WTC11 (cell line): ENCODE measurements at places on chromosomes 3 and 15.
A peak's percentile ranks its signal among the peaks of the same experiment; 100 is the strongest.

DNA sequence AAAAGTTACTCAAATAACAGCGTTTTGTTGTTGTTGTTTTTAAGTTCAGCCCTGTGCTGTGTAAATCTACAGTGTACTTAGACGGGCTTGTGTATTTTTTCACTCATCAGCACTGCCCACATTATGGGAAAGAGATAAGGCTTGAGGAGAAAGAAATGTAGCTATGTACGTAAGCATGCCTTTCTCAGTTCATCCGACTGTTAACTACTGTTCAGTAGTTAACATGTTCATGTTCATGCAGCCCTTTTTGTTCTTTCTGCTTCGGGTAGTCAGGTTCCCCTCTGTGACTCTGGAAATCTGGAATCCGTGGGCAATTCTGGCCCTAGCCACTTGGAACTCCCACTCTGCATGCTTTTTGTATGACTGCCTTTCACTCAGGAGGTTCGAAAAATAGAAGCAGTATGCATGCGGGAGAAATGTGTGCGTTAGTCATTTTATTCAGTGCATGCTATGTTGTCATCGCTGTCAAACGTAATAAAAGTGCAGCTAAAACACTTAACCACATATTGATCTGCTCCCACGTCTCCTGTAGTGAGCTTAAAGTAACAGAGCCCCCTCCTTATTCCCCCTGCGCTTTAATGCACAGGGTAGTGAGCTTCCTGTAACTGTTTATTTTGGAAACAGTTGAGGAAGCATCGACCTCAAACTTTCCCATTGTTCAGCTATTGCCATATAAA lies 283.1 kb upstream of the NR2F2 start:
- no peak overlapping the region for H3K4me3 ChIP-seq
- no peak overlapping the region for H3K27ac ChIP-seq
- no peaks in the 10 kb centered on the region for H3K36me3 ChIP-seq
- DNase-seq = no peak

- no peak for DNase-seq
- no peak overlapping the region for H3K27ac ChIP-seq
- no peaks in the 10 kb centered on the region for H3K27me3 ChIP-seq
- H3K4me1 ChIP-seq = peaks cover 11% of the 10 kb centered on the region
These were observed 135.2 kb downstream of the RYR3 start for GRCh38 chr15:33445984-33446383.

DNA sequence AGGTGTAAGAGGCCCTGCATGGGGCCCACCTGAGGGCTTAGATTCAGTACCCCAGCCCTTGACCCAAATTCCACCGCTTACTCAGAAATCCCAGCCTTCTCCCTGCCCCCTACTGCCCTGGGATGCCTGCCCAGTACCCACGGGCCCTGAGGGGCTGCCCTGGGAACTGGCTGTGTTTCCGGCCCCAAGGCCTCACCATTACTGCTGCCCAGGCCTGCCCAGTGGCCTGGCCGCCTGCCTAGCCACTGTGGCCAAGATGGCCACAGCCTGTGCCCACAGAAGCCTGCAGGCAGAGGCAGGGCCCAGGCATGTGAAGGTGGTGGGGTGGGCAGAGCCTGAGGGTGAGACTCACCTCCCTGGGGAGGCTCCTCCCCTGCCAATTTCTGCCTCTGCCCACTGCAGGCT lies 6.1 kb upstream of the PRKCD start:
- no peak overlapping the region for H3K27ac ChIP-seq
- DNase-seq = no peak
- H3K36me3 ChIP-seq = no peaks in the 10 kb centered on the region
- H3K4me1 ChIP-seq = peaks cover 22% of the 10 kb centered on the region

DNA sequence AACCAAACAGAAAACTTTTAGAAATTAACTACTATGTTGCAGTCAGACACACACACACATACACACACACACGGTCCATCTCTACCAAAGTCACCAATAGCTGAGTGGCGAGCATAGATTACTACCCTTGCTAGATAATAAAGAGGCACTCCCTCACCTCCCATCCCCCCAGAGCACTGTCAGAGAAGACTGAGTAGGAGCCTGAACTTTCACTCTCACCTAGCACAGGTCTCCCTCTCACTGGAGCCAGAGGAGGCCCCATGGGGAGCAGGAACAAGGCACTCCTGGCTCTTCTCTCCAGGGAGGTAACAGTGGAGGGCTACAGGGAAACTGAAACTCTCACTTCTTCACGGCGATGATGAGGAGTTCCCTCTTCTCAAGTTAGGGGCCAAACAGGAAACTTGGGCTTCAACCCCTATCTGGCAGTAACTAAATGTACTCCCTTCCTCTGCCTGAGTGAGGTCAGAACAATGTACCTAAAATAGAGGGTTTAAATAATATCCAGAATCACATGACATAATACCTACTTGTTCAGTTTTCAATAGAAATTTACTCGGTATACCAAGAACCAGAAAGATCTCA lies 975.3 kb upstream of the GBE1 start:
- H3K4me1 ChIP-seq = peaks cover 19% of the 10 kb centered on the region
- DNase-seq = no peak
- 0 out of 2 replicates have a peak overlapping the region, but pooled peaks have one; percentile 31 for H3K27ac ChIP-seq
- no peaks in the 10 kb centered on the region for H3K27me3 ChIP-seq

GRCh38 chr15:80780416-80781221 lies 1.4 kb downstream of the CEMIP start:
- no peaks in the 10 kb centered on the region for H3K36me3 ChIP-seq
- H3K27me3 ChIP-seq = peaks cover 58% of the 10 kb centered on the region
- H3K4me3 ChIP-seq = peak overlapping the region; percentile 76
- no peak overlapping the region for H3K27ac ChIP-seq
- H3K4me1 ChIP-seq = peaks cover 11% of the 10 kb centered on the region

- no peak overlapping the region for H3K4me3 ChIP-seq
- H3K4me1 ChIP-seq = peaks cover 37% of the 10 kb centered on the region
- no peaks in the 10 kb centered on the region for H3K27me3 ChIP-seq
- no peaks in the 10 kb centered on the region for H3K36me3 ChIP-seq
- H3K27ac ChIP-seq = peak overlapping the region; percentile 19; the same call in 1 of the 2 replicates
- no peak for DNase-seq
These were observed 39.3 kb upstream of the PTPRG start for GRCh38 chr3:61522060-61522459.

DNA sequence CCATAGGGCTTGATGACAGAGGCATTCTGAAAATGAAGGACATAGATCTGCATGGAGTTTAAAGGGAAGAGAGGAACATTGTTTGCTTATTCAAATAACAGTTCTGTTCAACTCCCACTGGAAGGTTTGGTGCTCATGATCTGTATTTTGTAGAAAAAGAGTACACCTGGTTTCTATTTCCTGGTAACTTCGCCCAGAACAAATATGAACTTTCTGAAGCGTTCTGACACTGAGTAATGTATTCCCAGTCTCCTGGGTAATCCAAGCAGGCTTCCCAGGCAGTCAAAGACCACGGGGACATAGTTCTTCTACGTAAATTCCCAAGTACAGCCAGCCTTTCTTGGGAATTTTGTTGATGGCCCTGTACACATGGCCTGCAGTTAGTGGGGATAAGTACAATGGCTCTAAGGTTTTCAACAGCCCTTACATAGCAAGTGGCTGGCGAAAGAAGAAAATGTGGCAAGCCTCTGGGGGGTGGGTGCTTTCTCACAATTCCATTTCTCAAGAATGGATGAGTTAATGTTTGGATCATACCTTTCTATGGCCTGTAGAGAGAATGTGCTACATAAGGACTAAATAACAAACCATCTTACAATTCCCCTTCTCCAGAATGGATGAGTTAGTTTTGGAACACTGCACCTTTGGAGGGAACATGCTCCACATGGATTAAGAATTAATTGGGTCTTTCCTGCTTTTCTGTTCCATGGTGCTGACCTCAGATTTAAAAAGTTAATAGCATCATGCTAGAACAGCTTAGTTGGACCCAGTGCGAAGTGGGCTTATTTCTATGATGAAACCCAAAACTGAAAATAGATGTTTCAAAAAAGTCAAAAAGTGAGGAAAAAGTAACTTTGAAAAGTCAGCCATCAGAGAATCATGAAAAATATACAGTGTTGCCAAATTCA lies 52.7 kb downstream of the COL6A6 start:
- H3K27me3 ChIP-seq = no peaks in the 10 kb centered on the region
- no peak overlapping the region for H3K27ac ChIP-seq
- DNase-seq = no peak
- H3K4me3 ChIP-seq = no peak overlapping the region
- H3K36me3 ChIP-seq = peaks cover 3% of the 10 kb centered on the region; the same call in 1 of the 2 replicates
- H3K4me1 ChIP-seq = no peaks in the 10 kb centered on the region

DNA sequence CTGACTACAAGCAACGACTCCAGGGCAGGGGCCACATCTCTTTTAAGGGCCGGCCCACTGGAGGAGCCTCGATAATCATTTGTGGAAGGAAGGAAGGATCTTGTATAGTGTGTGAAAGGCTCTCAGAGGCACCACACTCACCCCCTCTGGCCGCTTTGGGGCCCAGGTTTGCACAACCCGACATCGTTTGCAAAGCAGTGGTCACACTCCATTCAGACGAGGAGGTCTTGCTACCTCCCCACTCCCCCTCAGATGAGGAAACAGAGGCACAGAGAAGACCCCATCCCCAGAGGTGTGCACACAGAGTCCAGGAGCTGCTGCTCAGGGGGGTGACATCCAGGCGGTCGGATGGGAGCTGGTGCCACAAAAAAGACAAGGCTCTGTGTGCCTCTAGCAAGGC lies 29.6 kb downstream of the IQSEC1 start:
- H3K36me3 ChIP-seq = no peaks in the 10 kb centered on the region
- DNase-seq = no peak
- H3K4me1 ChIP-seq = peaks cover 13% of the 10 kb centered on the region

DNA sequence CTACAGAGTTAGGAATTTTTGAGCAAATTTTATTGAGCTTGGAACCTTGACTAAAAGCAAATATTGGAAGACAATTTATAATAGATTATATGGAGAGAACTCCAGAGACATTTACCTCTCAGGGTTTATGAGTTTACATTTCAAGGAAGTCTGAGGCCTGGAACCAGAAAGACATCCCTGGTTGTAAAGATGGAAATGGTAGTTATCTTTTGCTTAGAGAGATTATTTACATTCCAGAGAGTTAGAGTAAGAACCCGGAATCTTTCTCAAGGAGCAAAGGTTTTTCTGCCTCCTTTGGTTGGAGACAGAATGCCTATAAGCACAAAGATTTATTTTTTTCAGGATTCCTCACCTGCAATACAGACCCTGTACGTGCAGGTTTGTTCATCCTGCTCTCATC lies 458.1 kb downstream of the TBL1XR1 start:
- DNase-seq = no peak
- H3K4me3 ChIP-seq = no peak overlapping the region
- peaks cover 6% of the 10 kb centered on the region for H3K4me1 ChIP-seq
- H3K27me3 ChIP-seq = no peaks in the 10 kb centered on the region
- no peaks in the 10 kb centered on the region for H3K36me3 ChIP-seq
- H3K27ac ChIP-seq = no peak overlapping the region

GRCh38 chr15:27485265-27485664 lies 514.3 kb downstream of the GABRG3 start:
- peaks cover 35% of the 10 kb centered on the region for H3K4me1 ChIP-seq
- H3K27ac ChIP-seq = no peak overlapping the region
- H3K4me3 ChIP-seq = no peak overlapping the region

DNA sequence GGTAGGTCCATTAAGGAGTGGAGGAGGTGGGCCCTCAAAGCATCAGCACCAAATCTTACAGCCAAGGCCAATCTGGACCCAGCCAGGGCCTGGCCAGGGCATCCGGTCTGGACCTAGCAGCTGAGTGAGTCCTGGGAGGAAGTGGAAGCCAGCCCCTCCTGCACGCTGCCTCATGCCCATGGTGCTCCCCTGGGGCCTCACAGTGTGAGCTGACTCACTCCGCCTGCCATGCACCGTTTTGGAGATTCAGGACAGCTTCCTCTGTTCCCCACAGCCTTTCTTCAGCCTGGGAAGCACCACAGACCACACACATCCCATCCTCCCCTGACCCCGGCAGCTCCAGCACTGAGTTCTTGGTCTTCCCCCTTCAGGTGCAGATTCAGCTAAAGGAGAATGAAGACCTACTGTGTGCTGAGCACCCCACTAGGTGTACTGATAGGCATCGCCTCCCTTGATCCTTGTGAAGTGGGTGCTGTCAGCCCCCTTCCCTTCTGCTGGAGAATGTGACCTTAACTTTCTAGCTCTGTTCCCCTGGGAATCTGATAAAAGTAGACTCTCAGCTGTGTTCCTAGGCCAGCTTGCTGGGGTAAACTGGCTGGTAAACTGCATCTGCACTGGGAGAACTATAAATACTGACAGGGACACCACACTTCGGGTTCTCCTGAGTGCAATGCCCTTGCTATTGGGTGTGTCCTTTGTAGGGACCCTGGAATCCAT lies 36.8 kb upstream of the SEC13 start:
- H3K4me1 ChIP-seq = no peaks in the 10 kb centered on the region
- H3K4me3 ChIP-seq = no peak overlapping the region
- no peak for DNase-seq
- no peak overlapping the region for H3K27ac ChIP-seq

- H3K4me1 ChIP-seq = peaks cover 24% of the 10 kb centered on the region
- no peak overlapping the region for H3K27ac ChIP-seq
- H3K36me3 ChIP-seq = no peaks in the 10 kb centered on the region
- H3K27me3 ChIP-seq = no peaks in the 10 kb centered on the region
- no peak overlapping the region for H3K4me3 ChIP-seq
- DNase-seq = no peak
These were observed 295.4 kb upstream of the RORA start for GRCh38 chr15:61524545-61524944.

DNA sequence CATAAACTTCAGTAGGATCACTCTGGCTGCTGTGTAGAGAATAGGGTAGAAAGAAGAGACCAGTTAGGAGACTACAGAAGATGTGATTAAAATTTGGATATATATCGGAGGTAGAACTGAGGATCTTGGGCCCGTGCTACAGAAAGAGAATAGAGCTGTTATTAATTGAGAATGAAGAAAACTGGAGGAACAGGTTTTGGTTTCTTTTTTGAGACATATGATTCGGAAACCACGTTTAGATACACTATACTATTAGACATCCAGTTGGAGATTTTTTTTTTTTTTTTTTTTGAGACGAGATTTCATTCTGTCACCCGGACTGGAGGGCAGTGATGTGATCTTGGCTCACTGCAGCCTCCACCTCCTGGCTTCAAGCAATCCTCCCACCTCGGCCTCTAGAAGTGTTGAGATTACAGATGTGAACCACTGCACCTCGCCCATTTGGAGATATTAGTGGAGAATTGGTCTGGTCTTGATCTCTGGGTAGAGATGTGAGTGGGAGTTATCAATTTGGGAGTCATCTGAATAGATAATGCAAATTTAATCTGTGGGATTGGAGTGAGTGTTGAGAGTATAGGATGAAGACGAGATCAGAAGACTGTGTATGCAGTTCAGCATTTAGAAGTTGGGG lies 50.9 kb downstream of the TCF12 start:
- no peaks in the 10 kb centered on the region for H3K27me3 ChIP-seq
- no peaks in the 10 kb centered on the region for H3K36me3 ChIP-seq
- peaks cover 46% of the 10 kb centered on the region for H3K4me1 ChIP-seq
- peak overlapping the region; percentile 58; the same call in 1 of the 2 replicates for H3K27ac ChIP-seq

- no peaks in the 10 kb centered on the region for H3K27me3 ChIP-seq
- H3K27ac ChIP-seq = no peak overlapping the region
- H3K36me3 ChIP-seq = no peaks in the 10 kb centered on the region
These were observed 198.0 kb downstream of the EPHB1 start for GRCh38 chr3:134993011-134993410.

- no peak overlapping the region for H3K27ac ChIP-seq
- peaks cover 12% of the 10 kb centered on the region for H3K4me1 ChIP-seq
- no peaks in the 10 kb centered on the region for H3K27me3 ChIP-seq
- peaks cover 29% of the 10 kb centered on the region for H3K36me3 ChIP-seq
- no peak for DNase-seq
These were observed 31.7 kb downstream of the ATP2C1 start for GRCh38 chr3:130925628-130926027.

GRCh38 chr15:44011238-44011854 lies 183.7 kb downstream of the FRMD5 start:
- DNase-seq = no peak
- no peaks in the 10 kb centered on the region for H3K36me3 ChIP-seq
- no peak overlapping the region for H3K27ac ChIP-seq
